Mesendoderm (in vitro differentiated cells): ENCODE measurements at places on chromosomes 1 and 21.

GRCh38 chr1:160951443-160952128 lies 3.0 kb downstream of the ITLN2 start:
- DNase-seq: peak; percentile 87

DNA sequence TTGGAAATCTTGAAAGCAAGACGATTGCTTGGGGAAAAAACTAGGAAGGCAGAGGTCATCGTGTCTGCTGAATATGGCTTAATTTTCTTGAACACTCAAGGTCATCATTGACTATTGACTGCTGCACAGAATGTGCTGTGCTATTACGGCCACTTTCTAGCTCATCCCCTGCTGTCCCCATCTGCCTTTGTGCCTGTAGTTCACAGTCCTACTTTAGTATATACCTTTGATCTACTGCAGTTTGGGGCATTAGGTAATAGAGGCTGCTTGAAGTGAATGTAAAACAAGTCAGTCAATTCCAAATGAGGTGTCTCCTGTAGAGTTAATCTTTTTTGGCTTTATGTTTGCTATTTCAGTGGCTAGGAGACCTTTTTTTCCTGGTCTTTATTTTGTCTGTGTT lies 8.3 kb downstream of the RAB4A start:
- DNase-seq: no peak

- DNase-seq: no peak
These were observed 651.9 kb downstream of the MRPL39 start for GRCh38 chr21:24955275-24955961.

- peak; percentile 88 for DNase-seq
These were observed 149.1 kb downstream of the FCRL5 start for GRCh38 chr1:157403203-157403602.

- no peak for DNase-seq
These were observed 60.4 kb downstream of the IRF2BP2 start for GRCh38 chr1:234549447-234550021.

DNA sequence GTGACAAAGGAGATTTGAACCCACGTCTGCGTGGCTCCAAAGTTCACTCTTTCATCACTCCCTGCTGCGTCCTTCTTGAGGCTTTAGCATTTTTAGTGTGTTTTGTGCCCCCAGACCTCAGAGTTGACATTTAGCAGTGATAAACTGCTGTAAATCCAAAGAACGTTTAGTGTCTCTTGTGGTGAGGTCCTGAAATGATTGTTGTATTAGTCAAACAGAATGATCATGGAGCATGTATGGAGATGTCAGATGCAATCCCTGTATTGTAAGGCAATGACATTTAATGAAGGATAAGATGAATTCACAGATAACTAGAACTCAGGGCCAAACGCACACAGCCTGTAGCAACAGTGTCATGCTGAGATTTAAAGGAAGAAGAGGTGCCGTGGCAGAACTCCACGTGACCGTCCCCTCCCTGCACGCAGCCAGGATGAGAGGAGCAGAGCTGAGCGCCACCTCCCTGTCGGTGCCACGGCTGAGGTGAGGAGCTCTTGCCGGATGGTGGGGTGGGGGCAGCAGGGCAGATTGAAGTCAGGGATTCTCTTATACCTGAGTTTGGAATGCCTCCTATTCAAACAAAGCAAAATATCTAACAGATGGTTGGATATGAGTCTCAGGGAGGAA lies 30.1 kb downstream of the NTPCR start:
- peak; percentile 42 for DNase-seq

- DNase-seq: no peak
These were observed 1.5 kb upstream of the SLC30A2 start for GRCh38 chr1:26047278-26047874.

DNA sequence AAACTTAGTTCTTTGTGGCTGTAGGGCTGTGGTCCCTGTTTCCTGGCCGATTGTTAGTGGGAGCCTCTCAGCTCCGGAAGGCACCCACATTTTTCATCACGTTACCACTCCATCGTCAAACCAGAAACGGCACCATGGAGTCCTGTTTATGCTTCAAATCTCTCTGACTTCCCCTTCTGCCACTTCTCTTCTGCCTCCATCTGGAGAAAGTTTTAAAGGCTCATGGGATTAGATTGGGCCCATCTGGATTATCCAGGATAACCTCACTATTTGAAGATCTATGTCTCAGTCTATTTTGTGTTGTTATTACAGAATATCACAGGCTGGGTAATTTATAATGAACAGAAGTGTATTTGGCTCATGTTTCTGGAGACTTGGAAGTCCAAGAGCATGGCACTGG lies 19.3 kb upstream of the IL22RA1 start:
- DNase-seq: no peak
